GM12878 (cell line): ENCODE measurements at places on chromosomes 12 and 14. TPM values are rescaled to one million over a fixed set of nuclear protein-coding genes. Genes with fewer than 3 reads are reported as not detected.

- H3K27ac ChIP-seq = no peak overlapping the region
- DNase-seq = no peak
- H3K27me3 ChIP-seq = no peaks in the 10 kb centered on the region
- no peak overlapping the region for H3K4me3 ChIP-seq
- H3K36me3 ChIP-seq = no peaks in the 10 kb centered on the region
- H3K4me1 ChIP-seq = no peaks in the 10 kb centered on the region
Observed at GRCh38 chr14:59428581-59429012, 36.6 kb downstream of the GPR135 start.

- H3K27ac ChIP-seq = no peak overlapping the region
- no peak for DNase-seq
- no peaks in the 10 kb centered on the region; the same call in 1 of the 2 replicates for H3K27me3 ChIP-seq
Observed at GRCh38 chr12:1022032-1022970, 31.3 kb downstream of the ERC1 start.

- H3K27ac ChIP-seq = no peak overlapping the region; the same call in 1 of the 2 replicates
- H3K4me3 ChIP-seq = no peak overlapping the region
- H3K36me3 ChIP-seq = peaks cover 2% of the 10 kb centered on the region
- no peak for DNase-seq
- no peaks in the 10 kb centered on the region for H3K27me3 ChIP-seq
Observed at GRCh38 chr12:112217647-112218046, 92.3 kb downstream of the TRAFD1 start.

GRCh38 chr12:29253906-29254625, 105.0 kb downstream of the FAR2 start:
- DNase-seq = no peak
- no peaks in the 10 kb centered on the region for H3K27me3 ChIP-seq
- H3K4me1 ChIP-seq = no peaks in the 10 kb centered on the region
- H3K4me3 ChIP-seq = no peak overlapping the region
- H3K27ac ChIP-seq = no peak overlapping the region
- no peaks in the 10 kb centered on the region for H3K36me3 ChIP-seq

DNA sequence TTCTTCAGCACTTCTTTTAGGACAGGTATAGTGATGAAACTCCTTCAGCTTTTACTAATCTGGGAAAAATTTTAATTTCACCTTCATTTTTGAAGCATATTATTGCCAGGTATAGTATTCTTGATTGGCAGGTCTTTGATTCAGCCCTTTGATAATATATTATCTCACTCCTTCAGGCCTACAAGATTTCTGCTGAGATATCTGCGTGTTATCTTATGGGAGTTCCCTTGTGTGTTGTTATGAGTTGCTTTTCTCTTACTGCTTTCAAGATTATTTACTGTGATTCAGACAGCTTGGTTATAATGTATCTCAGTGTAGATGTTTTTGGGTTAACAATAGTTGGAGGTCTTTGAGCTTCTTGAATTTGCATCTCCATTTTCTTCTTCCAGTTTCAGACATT, 87.4 kb downstream of the ATF7IP start:
- 0 out of 2 replicates have a peak overlapping the region, but pooled peaks have one; percentile 28 for H3K27ac ChIP-seq
- H3K4me1 ChIP-seq = no peaks in the 10 kb centered on the region
- H3K27me3 ChIP-seq = no peaks in the 10 kb centered on the region
- no peak overlapping the region for H3K4me3 ChIP-seq

The PXMP2 gene
- 40.9 and 41.5 TPM in 2 replicates for total RNA-seq

DNA sequence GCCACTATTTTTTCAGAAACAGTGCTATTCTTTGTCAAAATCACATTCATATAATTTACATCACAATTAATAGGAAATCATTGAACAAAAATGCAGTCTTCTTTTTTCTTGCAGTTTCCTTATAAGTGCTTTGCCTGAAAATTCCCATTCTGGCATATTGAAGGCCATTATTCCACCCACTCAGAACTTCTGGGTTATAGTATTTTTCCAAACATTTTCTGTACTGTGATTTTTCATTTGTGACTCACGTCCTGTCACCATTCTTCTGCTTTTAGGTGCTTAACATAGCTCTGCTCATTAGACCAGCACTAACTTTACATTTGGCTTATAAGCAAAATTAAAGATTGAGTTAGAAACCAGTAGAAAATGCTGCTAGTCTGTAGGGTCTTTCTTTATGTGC, 241.0 kb upstream of the NPAS3 start:
- H3K4me1 ChIP-seq = no peaks in the 10 kb centered on the region
- H3K27ac ChIP-seq = no peak overlapping the region
- no peak for DNase-seq
- H3K4me3 ChIP-seq = no peak overlapping the region
- no peaks in the 10 kb centered on the region for H3K36me3 ChIP-seq

DNA sequence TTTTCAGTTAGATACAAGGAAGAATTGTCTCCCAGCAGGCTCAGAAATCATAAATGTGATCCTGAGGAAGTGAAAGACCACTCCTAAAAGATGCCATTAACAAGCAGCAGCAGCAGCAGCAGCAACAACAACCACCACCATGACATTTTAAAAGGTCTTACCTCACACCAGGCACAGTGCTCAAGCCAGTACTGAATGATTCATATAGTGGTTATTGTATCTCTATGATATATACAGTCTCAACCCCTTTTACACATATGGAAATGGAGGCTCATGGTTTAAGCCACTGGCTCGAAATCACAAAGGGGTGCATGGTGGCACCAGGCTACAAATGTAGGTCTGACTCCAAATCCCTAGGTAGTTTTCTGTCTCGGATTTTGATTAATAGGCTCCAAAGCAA, 126.9 kb downstream of the KTN1 start:
- H3K27ac ChIP-seq = no peak overlapping the region
- H3K36me3 ChIP-seq = no peaks in the 10 kb centered on the region
- no peaks in the 10 kb centered on the region; the same call in 1 of the 2 replicates for H3K4me1 ChIP-seq
- no peak overlapping the region for H3K4me3 ChIP-seq
- H3K27me3 ChIP-seq = no peaks in the 10 kb centered on the region

DNA sequence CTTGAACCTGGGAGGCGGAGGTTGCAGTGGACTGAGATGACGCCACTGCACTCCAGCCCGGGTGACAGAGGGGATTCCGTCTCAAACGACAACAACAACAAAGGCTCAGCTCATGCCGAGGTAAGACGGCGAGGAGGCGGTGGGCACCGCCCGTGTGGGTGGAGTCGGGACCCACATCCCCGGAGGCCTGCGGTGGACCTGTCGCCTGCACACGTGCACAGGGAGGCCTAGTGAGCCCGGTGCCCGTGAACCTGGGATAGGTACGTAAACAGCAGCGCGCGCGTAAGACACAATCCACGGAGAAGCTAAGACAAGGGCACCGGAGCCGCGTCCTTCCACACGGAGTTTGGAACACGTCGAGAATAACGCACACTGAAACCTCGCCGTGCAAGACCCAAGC, 78.7 kb downstream of the GALNT9 start:
- H3K4me3 ChIP-seq = no peak overlapping the region
- DNase-seq = no peak
- no peaks in the 10 kb centered on the region for H3K36me3 ChIP-seq
- H3K27me3 ChIP-seq = no peaks in the 10 kb centered on the region

The LRRC10 gene
- total RNA-seq = not detected in 2 replicates

DNA sequence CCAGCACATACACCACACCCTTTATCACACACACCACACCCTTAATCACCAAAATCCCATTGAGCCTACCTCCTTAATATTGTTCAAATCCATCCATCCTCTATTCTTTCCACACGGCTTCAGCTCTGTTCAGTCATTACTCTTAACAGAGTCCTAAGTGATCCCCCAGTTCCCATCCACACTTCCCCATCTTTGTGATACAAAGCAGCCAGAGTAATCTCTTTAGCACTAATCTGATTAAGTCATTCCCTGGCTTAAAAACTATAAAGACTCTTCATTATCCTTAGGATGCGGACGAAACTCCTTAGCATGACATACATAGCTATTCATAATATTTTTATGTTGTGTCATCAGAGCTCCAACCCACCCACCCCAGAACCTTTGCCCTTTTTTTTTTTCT, 14.7 kb upstream of the MFAP5 start:
- H3K4me1 ChIP-seq = no peaks in the 10 kb centered on the region
- no peaks in the 10 kb centered on the region for H3K27me3 ChIP-seq
- no peaks in the 10 kb centered on the region for H3K36me3 ChIP-seq

- H3K27me3 ChIP-seq = no peaks in the 10 kb centered on the region
- H3K27ac ChIP-seq = no peak overlapping the region
- no peaks in the 10 kb centered on the region for H3K36me3 ChIP-seq
- DNase-seq = no peak
Observed at GRCh38 chr14:77892381-77892871, 92.5 kb downstream of the ADCK1 start.

The RPGRIP1 gene
- 0.44 TPM in 1 of 2 replicates, not detected in the other for total RNA-seq

The B4GALNT1 gene
- 0.08 and 0.38 TPM in 2 replicates for total RNA-seq

The GALC gene
- 4.1 and 7.5 TPM in 2 replicates for total RNA-seq

- no peaks in the 10 kb centered on the region for H3K4me1 ChIP-seq
- DNase-seq = no peak
- no peak overlapping the region for H3K27ac ChIP-seq
- H3K27me3 ChIP-seq = no peaks in the 10 kb centered on the region
- no peak overlapping the region for H3K4me3 ChIP-seq
Observed at GRCh38 chr12:73225941-73226340, 953.8 kb downstream of the TRHDE start.

The FAM181A gene
- not detected in 2 replicates for total RNA-seq

DNA sequence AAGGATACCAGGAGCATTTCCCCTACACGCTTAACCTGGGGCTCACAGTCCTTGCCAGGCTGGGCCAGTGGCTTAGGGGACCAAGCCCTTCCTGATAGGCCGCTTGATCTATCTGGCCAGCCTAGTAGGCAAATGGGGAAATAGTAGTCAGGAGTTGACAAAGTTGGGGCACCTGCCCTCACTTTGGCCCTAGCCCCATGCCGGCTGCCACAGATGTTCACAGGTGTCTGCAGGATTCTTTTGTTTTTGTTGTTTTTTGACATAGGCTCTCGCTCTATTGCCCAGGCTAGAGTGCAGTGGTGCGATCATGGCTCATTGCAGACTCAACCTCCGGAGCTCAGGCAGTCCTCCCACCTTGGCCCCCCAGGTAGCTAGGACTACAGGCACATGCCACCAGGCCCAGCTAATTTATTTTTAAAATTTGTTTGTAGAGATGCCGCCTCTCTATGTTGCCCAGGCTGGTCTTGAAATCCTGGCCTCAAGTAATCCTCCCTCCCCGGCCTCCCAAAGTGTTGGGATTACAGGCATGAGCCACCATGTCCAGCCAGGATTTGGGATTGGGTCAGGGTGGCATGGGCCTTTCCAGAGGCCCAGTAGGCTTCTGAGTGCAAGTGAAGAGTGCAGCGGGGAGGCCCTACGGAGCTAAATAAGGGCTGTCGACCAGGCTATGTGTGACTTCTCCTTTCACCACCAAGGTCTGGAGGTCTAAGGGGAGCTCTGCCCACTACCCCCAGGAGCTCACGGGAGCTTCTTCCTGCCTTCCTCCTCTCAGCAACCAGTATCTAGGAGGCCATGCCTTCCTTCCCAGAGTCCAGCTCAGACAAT, 15.5 kb upstream of the HDAC7 start:
- peaks cover 54% of the 10 kb centered on the region for H3K4me1 ChIP-seq
- H3K27me3 ChIP-seq = no peaks in the 10 kb centered on the region; the same call in 1 of the 2 replicates
- H3K4me3 ChIP-seq = no peak overlapping the region

DNA sequence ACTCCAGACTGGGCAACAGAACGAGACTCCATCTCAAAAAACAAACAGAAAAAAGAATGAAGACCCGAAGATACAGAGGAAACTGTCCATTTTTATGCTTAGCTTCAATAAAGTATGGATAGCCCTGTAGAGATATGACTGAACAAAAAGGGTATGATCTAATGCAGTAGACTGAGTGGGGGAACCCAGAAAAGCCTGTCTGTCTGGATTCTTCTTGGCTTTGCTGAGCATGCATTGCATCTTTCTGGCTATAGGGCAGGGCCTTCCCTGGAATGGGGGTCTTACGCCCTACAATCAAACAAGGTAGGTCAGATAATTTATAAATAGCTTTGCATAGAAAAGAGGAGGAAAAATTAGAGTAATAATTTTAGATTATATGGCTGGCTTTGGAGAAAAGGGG, 10.1 kb downstream of the MIA2 start:
- no peaks in the 10 kb centered on the region for H3K4me1 ChIP-seq
- no peak overlapping the region for H3K27ac ChIP-seq
- H3K4me3 ChIP-seq = no peak overlapping the region
- H3K27me3 ChIP-seq = no peaks in the 10 kb centered on the region

- no peaks in the 10 kb centered on the region for H3K27me3 ChIP-seq
- no peak overlapping the region for H3K27ac ChIP-seq
- no peak overlapping the region for H3K4me3 ChIP-seq
- H3K36me3 ChIP-seq = no peaks in the 10 kb centered on the region
Observed at GRCh38 chr12:128712622-128713021, 111.1 kb downstream of the SLC15A4 start.

The HOXC10 gene
- 0.59 TPM in 1 of 2 replicates, not detected in the other for total RNA-seq
